ENCODE measurements at places on chromosomes 7 and 10. TPM values are rescaled to one million over a fixed set of nuclear protein-coding genes. Genes with fewer than 3 reads are reported as not detected.

Gene CTTNBP2
- 11.4 TPM for total RNA-seq

Gene ITIH2
- total RNA-seq: not detected

DNA sequence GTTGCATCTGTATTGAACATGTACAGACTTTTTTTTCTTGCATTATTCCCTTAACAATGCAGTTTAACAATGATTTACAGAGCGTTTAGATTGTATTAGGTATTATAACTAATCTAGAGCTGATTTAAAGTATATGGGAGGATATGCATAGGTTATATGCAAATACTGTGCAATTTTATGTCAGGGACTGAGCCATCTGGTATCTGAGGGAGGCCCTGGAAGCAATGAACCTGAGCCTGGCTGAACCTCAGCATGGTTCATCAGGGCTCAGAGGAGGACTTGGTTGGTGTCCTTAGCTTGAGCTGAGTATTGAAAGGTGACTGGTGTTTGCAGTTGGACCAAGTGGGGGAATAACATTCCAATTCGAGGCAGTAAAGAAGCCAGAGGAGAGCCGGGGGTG, 4.8 kb downstream of the ADCK2 start:
- DNase-seq: no peak

DNA sequence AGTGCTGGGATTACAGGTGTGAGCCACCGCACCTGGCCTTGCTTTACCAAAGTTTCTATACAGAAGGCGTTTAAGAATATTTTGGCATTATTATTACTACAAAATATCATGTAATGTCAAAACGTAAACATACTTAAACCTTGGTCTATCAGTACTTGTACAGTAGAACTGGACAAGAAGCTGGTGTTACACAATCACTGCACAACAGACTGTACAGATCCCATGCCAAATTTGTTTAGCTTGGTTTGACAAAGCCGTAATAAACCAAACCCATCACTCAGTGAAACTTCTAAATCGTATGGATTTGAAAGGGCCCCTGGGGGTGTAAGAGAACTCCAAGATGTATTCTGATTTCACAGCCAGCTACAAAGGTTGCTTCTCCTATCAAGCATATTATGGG, 51.8 kb upstream of the RHEB start:
- no peak for DNase-seq

- DNase-seq: peak; percentile 35
Measured at GRCh38 chr7:42690794-42691639, 220.9 kb downstream of the C7orf25 start.
